Regular cardiac myocyte (primary cell): ENCODE measurements at places on chromosomes 7 and 10. TPM values are rescaled to one million over a fixed set of nuclear protein-coding genes. Genes with fewer than 3 reads are reported as not detected.

Gene TNPO3
- total RNA-seq, result 64.3 and 81.3 TPM in 2 replicates

Gene KBTBD2
- total RNA-seq, result 44.5 and 53.3 TPM in 2 replicates

Gene TRIM50
- not detected in 2 replicates for total RNA-seq

Gene UNC5B
- total RNA-seq, result 9.3 and 11.7 TPM in 2 replicates

Gene SPDYE8
- total RNA-seq, result not detected in 2 replicates

Gene LRRC17
- 70.0 and 147 TPM in 2 replicates for total RNA-seq

Gene IRF5
- total RNA-seq, result under 0.01 and 0.56 TPM in 2 replicates

Gene ATOH7
- under 0.01 and 0.28 TPM in 2 replicates for total RNA-seq

Gene AZGP1
- total RNA-seq, result not detected in 2 replicates

Gene SMIM30
- total RNA-seq, result 56.7 and 61.9 TPM in 2 replicates

Gene UBE2D1
- total RNA-seq, result 6.7 and 13.0 TPM in 2 replicates

Gene PURB
- 13.5 and 14.8 TPM in 2 replicates for total RNA-seq

Gene AKR1B15
- not detected in 2 replicates for total RNA-seq

Gene ACTL6B
- total RNA-seq, result not detected in 2 replicates

Gene GPER1
- 2.7 and 3.1 TPM in 2 replicates for total RNA-seq

Gene OR2F2
- under 0.01 TPM in 1 of 2 replicates, not detected in the other for total RNA-seq

Gene NME8
- total RNA-seq, result not detected in 2 replicates

Gene FAM20C
- total RNA-seq, result 43.3 and 46.8 TPM in 2 replicates

Gene AGR2
- not detected in 2 replicates for total RNA-seq

Gene WIPF3
- total RNA-seq, result not detected in 2 replicates

Gene ADCY1
- 0.19 and 0.56 TPM in 2 replicates for total RNA-seq

Gene SAMD9L
- 14.2 and 28.8 TPM in 2 replicates for total RNA-seq

Gene IFIT1B
- not detected in 2 replicates for total RNA-seq

Gene SPDYE2
- not detected in 2 replicates for total RNA-seq

Gene DNAJC30
- 1.7 and 3.6 TPM in 2 replicates for total RNA-seq

Gene ENO4
- total RNA-seq, result under 0.01 TPM in 1 of 2 replicates, not detected in the other

Gene AKR1E2
- total RNA-seq, result 14.8 and 64.8 TPM in 2 replicates

Gene UPK3BL2
- 0.96 and 1.7 TPM in 2 replicates for total RNA-seq

Gene SPDYE5
- total RNA-seq, result under 0.01 TPM in 1 of 2 replicates, not detected in the other

Gene SLC26A4
- 1.7 and 10.2 TPM in 2 replicates for total RNA-seq

Gene CAMK2G
- total RNA-seq, result 18.8 and 22.8 TPM in 2 replicates

Gene AKR1C2
- 11.0 and 73.6 TPM in 2 replicates for total RNA-seq

Gene PCLO
- total RNA-seq, result 0.19 and 0.56 TPM in 2 replicates

Gene SYT15
- total RNA-seq, result under 0.01 TPM in 1 of 2 replicates, not detected in the other

Gene SPDYE11
- total RNA-seq, result not detected in 2 replicates

Gene AGAP9
- total RNA-seq, result 1.5 and 2.8 TPM in 2 replicates
